Activated CD4-positive, alpha-beta memory T cell treated with anti-CD3 and anti-CD28 coated beads for 36 hours (primary cell): ENCODE measurements at places on chromosomes 3 and 15. TPM values are rescaled to one million over a fixed set of nuclear protein-coding genes. Genes with fewer than 3 reads are reported as not detected.

- no peak overlapping the region for H3K4me3 ChIP-seq
These were observed 34.3 kb upstream of the PLSCR2 start for GRCh38 chr3:146503461-146504202.

DNA sequence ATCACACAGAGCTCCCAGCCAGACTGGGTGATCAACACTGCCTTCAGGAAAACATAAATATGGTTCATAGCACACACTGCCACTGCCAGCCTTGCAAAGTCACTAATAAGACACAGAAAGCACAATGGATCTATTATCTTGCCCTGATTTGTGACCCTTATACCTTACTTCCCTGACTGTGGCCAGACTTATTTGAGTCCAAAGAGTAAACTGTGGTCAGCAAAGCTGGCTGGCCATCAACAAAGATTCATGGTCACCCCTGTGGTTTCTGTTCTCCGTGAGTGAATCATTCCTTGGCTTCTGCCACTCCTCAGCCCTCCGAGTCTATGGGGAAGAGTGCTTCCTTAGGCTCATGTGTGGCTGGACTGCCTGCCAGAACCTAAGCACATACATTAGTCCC is 437.7 kb downstream of the RAP2B start:
- H3K4me1 ChIP-seq: peaks cover 16% of the 10 kb centered on the region
- no peaks in the 10 kb centered on the region for H3K27me3 ChIP-seq
- no peak for DNase-seq

GRCh38 chr3:13248640-13249039 is 171.5 kb downstream of the NUP210 start:
- H3K4me1 ChIP-seq: no peaks in the 10 kb centered on the region
- H3K27me3 ChIP-seq: peaks cover 3% of the 10 kb centered on the region
- H3K4me3 ChIP-seq: no peak overlapping the region

DNA sequence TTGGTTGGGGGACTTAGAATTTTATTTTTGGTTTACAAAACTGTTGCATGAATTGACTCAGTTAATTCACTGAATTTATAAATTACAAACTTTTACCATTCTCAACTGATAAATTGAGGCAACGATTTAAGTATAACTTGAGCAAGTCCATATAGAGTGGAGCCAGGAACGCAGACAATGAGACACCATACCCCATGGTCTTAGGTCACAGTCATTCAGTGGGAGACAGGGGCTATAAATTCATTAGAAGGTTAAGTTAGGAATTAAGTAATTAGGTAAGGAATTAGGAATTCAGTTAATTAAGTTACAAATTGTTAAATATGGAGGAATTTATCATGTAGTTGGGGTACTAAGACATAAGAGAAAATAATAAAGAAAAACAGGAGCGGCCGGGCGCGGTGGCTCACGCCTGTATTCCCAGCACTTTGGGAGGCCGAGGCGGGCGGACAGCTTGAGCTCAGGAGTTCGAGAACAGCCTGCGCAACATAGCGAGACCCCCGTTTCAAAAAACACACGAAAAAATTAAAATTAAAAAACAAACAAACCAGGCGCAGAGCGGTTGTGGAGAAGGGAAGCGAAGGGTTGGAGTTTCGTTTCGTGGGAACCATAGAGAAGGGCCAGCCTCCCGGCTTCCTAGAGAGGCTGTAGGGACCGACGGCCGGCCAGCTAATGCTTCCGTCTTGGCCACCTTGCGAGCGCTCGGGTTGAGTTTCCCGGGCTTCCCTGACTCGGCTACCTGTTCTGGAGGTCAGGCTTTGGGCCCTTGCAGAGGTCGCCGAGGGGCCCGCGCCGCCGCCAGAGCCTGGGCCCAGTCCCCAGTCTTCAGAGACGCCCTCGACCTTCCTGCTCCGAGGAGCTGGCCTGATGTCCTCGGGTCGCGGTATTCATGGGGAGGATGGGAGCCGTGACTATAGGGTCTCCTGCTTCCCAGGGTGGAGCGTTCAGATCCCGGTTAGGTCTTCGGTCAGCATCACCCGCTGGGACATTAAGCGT is at the start of gene ZNF619:
Gene ZNF619, plus strand, starts transcription at position 645 of the 993 bp plus-strand sequence. CDS start 858 bp downstream, outside the sequence.
- H3K4me3 ChIP-seq: peak within 1 kb of the TSS; percentile 84
- H3K27ac ChIP-seq: peak within 1 kb of the TSS; percentile 67
- peaks cover 8% of the 10 kb centered on the region for H3K36me3 ChIP-seq

GRCh38 chr3:24963762-24964625 is 464.1 kb upstream of the RARB start:
- H3K27ac ChIP-seq: no peak overlapping the region
- H3K36me3 ChIP-seq: no peaks in the 10 kb centered on the region
- no peak for DNase-seq

GRCh38 chr3:108182339-108182738 is 39.9 kb downstream of the IFT57 start:
- peaks cover 24% of the 10 kb centered on the region for H3K36me3 ChIP-seq
- no peak for DNase-seq
- H3K4me3 ChIP-seq: no peak overlapping the region
- no peak overlapping the region for H3K27ac ChIP-seq

DNA sequence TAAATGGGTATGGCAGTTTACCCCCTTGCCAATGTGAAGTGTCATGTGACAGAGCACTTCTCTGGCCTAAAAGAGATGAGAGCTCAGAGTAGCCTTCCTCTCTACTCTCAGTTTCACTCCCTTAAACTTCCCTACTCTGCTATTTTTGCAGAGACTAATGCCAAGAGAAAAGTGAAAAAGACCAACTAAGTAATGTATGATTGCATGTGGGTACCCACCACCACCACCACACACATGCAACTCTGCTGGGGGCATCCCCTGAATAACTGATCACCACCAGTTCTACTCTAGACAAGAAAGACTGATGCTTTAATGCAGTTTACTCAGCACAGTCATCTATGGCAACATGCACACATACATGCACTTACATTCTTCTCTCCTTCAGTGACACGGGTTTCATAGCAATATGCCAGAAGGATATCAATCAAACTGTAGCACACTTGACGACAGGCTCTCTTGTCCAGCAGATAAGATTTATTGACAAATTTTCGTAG is 31.3 kb downstream of the SHQ1 start:
- peaks cover 20% of the 10 kb centered on the region for H3K36me3 ChIP-seq
- H3K4me1 ChIP-seq: peaks cover 22% of the 10 kb centered on the region
- peak; percentile 45 for DNase-seq

DNA sequence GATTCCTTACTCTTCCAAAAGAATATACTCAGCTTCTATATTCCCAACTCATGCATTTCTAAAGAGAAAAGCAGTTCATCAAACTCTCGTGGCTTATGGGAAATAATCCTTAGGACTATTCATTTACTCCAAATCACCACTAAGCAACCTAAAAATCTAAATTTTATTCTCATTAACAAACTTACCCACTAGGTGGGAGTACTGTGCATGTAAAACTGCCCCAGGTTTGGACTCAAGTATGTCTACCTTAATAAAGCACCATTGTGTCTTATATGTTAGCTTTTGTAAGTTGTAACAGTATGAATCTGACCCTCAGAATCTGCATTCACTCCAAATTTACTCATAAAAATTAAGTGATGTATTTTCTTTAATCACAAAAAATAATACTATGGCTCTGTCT is 25.3 kb downstream of the RAD18 start:
- H3K4me1 ChIP-seq: no peaks in the 10 kb centered on the region
- H3K36me3 ChIP-seq: peaks cover 42% of the 10 kb centered on the region
- H3K27ac ChIP-seq: no peak overlapping the region
- no peaks in the 10 kb centered on the region for H3K27me3 ChIP-seq
- no peak for DNase-seq

GRCh38 chr3:174202116-174202515 is 657.0 kb upstream of the NAALADL2 start:
- no peak for DNase-seq
- H3K27me3 ChIP-seq: no peaks in the 10 kb centered on the region
- H3K36me3 ChIP-seq: no peaks in the 10 kb centered on the region
- no peaks in the 10 kb centered on the region for H3K4me1 ChIP-seq
- H3K27ac ChIP-seq: no peak overlapping the region
- H3K4me3 ChIP-seq: no peak overlapping the region

RTP1 gene
- not detected for total RNA-seq

DNA sequence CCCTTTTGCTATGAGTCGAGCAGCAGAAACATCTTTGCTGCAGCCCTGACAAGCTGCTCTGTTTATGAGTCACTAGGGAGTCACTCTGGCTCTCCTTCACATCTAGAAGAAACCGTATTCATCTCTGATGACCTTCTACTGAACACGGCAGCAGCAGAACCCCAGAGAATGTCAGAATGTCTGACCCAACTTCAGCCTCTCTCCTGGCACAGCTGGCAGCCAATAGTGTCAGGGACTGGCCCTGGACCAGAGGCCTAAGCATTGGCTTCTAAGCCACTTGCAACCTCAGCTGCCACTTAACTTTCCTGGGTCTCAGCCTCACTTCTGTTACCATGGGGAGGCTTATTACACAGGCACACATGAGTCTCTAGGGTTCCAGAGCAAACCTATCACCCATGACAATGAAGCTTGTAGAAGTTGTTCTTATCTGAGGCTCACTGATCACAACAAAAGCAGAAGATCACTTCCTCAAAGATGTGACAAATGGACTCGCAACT is 184.1 kb upstream of the TLE3 start:
- peaks cover 13% of the 10 kb centered on the region for H3K4me1 ChIP-seq
- no peak overlapping the region for H3K27ac ChIP-seq
- no peak overlapping the region for H3K4me3 ChIP-seq
- H3K27me3 ChIP-seq: no peaks in the 10 kb centered on the region

DNA sequence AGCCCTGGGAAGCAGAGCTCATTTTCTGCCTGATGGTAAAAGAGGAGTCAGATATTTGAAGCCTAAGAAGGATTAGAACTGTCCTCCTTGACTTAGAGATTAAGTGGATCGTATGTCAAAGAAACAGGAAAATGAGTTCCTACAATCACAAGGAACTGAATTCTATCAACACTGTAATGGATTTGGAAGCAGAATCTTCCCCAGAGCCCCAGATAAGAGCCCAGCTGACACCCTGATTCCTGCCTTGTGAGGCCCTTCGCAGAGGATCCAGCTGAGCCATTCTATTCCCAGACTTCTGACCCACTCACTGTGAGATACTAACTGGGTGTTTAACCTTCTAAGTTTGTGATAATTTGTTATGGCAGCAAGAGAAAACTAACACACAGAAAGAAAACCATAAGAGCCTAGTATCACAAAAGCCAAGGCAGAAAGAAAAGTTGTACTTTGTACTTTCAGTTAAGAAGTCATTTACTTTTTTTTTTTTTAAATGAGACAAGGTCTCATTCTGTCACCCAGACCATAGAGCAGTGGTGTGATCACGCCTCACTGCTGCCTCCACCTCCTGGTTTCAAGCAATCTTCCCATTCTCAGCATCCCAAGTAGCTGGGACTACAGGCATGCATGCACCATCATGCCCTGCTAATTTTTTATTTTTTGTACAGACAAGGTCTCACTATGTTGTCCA is 61.1 kb upstream of the ZBTB20 start:
- no peaks in the 10 kb centered on the region for H3K4me1 ChIP-seq
- no peaks in the 10 kb centered on the region for H3K36me3 ChIP-seq
- no peak overlapping the region for H3K4me3 ChIP-seq
- H3K27me3 ChIP-seq: no peaks in the 10 kb centered on the region
- no peak for DNase-seq

DNA sequence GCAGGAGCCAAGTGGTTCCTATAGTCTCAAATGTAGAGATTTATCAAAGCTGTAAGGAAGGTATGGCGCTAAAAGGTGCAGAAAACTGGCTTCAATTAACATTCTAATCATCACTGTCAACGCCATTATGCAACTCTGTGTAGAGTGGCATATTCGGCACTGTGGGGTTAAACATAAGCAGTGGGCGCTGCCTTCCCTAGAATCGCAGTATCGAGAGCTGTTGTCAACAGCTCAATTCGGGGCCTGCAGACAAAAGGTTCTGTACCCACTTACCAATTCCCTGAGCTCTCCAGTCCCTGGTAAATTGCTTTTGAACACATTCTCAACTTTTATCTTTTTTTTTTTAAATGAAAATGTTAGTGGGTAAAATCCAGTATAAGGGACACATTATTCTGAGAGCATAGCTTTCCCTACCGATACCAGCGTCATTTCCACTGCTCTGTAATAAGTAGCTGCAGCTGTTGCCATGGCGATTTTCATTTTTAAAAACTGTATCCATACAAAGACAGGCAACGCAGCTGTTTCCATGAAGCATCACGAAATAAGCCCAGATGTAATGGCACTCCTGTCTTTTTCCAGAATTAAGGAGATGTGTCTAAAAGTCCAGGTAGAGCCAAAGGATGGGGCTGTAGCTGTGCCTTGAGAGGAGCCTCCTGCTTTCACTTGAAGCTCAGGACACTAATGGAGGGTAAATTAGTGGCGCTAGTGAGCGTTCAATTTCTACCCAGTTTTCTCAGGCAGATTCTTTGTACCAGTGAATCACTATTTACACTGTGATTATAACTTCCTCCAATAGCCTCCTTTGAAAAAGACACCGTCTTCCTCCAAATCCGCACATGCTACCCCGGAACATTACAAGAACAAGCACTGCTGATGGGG is 250.3 kb downstream of the SLC9A9 start:
- H3K27ac ChIP-seq: no peak overlapping the region
- H3K4me1 ChIP-seq: no peaks in the 10 kb centered on the region
- no peaks in the 10 kb centered on the region for H3K27me3 ChIP-seq
- no peak for DNase-seq

DNA sequence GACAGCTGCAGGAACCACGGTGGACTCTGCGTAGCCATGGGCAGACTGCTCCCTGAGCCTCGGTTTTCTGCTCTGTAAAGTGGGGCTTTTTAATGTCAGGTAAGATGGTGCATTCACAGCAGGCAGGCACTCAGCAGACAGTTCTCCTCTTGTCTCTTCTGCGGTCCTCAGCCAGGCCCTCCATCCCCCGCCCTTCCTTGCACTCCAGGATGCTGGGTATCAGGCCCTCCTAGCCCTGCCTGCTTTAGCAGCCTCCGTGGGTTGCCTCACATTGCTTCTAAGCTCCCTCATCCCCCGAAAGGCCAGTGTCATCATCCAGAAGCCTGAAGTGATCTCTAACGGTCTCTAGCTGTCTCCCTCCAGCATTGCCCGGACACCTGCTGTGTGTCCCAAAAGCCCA is 115.7 kb downstream of the WNT7A start:
- H3K4me3 ChIP-seq: no peak overlapping the region
- H3K27me3 ChIP-seq: peaks cover 4% of the 10 kb centered on the region
- no peaks in the 10 kb centered on the region for H3K36me3 ChIP-seq
- no peak for DNase-seq
- H3K27ac ChIP-seq: no peak overlapping the region
- no peaks in the 10 kb centered on the region for H3K4me1 ChIP-seq

TWF2 gene
- 118 TPM for total RNA-seq

TRPM1 gene
- not detected for total RNA-seq

CDHR4 gene
- total RNA-seq: not detected
